ENCODE measurements at places on chromosomes 4 and X.
A peak's percentile ranks its signal among the peaks of the same experiment; 100 is the strongest.

DNA sequence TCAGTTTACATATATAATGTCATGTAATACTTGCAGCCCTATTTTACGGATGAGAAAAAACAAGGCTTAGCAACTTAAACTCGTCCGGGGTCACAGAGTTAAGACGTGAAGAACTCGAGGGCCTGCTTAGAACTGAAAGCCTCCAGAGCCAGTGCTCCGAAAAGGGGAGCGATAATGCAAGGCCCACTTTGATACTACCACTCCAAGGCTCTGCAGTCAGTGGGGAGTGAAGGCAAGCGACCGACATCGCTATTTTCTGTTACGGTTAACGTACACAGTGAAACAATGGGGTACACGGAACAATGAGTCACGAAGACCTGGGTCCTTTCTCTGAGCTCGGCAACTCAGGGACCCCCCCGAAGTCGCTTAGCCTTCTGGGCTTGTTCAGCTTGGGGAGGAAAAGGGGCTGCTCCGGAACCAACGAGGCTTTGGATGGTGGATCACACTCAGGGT is 965 bp downstream of the PPA2 start:
- no peak for DNase-seq

- no peak for DNase-seq
Observed at GRCh38 chr4:1948892-1949436, 59.8 kb downstream of the NELFA start.

GRCh38 chr4:10640561-10641201 is 43.9 kb downstream of the CLNK start:
- DNase-seq = no peak

DNA sequence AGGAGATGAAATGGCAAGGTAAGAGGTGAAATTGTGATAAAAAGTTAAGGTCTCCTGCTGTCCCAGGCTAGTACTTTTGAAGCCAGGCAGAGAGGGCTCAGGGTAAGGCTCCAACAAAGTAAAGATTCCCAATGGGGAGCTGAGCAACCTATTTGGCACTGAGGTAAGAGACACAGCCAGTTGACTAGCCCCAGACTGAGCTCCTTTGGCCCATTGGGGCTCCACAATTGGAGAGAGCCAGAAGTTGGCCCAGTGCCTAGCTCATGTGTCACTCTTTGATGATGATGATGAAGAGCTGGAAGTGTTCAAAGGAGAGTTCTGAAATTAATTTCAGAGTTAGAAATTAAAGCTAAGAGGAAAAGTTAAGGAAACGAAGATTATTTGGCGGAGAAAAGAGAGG is 94.6 kb downstream of the RLIM start:
- no peak for DNase-seq

DNA sequence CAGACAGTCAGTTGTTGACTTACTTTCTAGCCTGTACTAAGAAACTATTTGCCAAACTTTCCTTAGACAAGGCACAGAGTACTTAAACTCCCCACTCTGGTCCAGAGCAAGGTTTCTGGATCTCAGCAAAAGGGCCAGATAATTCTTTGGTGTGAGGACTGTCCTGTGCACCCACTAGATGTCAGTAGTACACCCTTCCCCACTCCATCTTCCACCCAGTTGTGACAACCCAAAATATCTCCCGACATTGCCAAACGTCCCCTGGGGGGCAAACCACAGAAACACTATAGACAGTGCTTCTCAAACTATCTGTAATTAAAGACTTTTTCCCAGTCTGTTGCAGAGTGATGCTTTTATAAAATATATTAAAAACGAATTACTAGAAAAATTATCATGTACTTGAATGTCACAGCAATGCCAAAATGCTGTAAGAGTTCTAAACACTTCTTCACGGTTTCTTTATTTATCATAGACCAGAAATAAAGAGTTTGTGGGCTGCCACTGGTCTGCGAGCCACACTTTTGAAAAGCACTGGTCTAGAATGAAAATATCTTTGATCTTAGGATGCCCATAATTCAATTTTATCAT is 203.5 kb downstream of the PRDM5 start:
- DNase-seq = no peak

DNA sequence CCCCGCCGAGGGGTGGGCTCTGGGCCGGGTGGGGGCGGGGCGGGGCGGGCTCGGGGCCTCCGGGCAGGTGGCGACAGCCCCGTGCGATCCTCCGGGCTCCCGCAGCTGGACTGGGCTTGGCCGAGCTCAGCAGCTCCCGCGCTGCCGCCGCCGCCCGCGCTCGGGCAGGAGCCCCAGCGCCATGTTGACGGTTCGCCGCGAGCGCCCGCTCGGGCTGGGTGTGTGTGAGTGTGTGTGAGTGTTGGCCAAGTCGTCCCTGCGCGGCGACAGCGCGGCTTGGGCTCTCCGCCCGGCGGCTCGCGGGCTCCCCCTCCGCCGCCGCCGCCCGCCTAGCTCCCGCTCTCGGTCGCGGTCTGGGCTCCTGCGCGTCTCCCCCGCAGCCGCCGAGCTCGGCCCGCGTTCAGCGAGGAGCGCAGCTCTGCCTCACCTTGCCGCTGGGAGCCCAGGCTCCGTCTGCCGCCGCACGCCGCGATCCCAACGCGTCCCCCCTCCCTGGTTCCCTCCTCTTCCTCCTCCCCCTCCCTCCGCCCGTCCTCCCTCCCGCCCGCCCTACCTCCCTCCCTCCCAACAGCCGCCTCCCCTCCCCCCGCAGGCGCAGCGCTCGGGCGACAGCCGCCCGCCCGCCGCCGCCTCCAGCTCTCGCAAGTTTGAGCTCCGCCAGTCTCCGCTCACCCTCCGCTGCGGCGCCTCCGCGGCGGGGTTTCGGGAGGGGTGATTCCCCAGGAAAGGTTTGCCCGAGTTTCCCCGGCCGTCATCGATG is at the start of gene BCOR:
BCOR (minus strand) TSS at position 455 of the 760 bp plus-strand sequence. CDS start 20,029 bp downstream, outside the sequence.
- no peak for DNase-seq

DNA sequence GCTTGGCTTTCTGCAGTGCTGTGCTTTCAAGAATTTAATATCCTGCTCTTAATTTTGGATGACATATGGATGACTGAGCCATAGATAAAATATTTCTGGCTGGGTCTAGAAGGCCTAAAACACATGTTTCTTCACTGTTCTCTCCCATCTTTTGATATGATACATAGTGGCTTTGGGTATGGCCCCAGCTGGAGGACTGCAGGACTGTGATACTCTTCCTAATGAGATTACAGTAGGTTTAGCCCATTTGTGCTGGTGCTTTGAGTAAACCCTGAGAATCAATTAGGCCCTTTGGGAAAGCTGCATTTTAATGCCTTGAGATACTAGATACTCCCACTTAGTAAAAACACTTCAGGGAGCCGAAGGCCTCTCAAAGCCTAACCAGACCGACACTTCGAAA is 38.0 kb downstream of the KIT start:
- no peak for DNase-seq

DNA sequence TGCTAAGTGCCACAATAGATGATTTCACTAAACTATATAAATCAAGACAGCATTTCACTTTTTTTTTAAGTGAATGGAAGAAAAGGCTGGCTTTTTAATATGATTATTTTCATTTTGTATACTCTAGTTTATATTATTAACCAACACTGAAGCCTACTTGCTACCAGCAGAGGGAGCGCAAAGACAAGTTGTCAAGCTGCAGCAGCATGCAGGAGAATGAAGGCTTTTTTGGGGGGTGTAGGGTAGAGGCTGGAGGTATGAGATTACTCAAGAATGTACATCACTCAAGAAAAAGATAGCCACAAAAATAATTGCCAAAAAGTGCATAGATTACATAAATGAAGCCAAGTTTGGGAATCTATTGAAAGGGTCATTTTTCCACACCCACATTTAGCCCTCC is 519.5 kb downstream of the FGF13 start:
- DNase-seq = no peak

DNA sequence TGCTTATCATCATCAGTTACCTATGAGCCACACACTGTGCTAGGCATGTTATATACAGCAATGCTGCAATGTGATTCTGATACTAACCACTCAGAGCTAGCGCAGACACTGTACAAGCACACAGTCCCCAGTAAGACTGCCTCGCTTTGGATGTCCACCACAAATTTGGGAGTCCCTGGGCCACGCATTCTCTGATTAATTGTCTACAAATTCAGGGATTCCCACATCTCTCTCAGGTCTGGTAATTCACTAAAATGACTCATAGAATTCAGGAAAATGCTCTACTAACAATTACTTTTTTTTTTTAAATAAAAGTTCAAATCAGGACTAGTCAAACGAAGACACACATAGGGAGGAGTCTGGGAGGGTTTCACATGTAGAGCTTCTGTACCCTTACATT is 652.1 kb upstream of the AADAT start:
- no peak for DNase-seq

- DNase-seq = no peak
Observed at GRCh38 chrX:13597874-13598273, 28.5 kb downstream of the EGFL6 start.

DNA sequence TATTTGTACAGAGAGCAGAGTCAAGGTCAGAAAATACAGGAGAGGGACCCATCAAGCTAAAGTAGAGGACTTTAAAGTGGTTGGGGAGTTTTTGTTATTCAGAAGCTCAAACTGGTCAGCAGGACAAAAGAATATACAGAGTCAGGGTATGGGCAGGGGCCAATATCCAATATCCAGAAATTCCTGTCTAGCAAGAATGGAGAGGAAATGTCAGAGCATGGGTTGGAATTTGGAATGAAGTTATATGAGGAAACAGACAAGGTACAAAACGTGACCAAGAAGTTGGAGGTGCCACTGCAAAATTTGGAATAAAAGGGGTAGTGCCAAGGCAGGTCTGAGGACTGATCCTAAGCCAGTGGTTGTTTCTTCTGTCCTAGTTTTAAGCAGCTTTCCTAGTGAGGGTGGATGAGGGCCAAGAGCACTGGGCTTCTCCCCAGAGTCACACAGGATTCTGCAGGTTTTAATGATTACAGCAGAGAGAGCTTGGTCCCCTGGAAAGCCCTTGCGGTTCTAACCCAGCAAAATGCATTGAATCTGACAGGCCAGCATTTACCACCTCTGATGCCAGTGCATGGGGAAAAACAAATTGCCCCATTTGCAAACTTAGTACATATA is 304.7 kb upstream of the FTHL17 start:
- DNase-seq = no peak

GRCh38 chr4:127936974-127937373 is 28.0 kb downstream of the MFSD8 start:
- no peak for DNase-seq

DNA sequence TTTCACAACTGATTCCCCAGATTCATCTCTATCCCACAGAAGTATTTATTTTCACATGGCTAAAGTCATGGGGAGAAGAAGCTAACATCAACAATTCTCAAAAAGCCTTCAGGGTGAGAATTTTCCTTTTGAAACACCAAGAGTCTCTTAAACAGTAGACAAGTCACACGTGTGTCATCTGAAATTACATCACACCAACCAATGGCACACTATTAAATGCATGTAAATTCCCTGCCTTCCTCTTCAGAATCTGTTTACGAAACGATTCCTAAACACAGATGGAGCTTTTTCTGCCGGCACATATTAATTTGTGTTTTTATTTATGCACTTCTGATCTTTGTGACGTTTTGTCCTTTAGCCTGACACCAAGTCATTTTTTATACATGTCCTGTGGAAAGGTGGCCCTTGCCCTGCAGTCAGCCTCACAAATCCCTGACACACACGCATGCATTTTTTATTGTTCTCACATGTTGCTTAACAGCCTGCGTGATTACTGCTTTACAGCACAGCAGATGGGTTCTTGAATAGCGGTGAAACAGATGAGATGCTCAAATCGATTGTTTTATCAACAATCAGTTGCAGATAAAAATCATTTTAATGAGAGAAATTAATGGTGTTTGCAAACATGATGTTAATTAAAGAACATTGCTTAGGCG is 735.9 kb upstream of the TENM3 start:
- DNase-seq = peak; percentile 36

Data from DMS79 treated with DMSO at 0.1 percent for 48 hours (cell line).